ENCODE measurements at places on chromosomes 4 and X.
A peak's percentile ranks its signal among the peaks of the same experiment; 100 is the strongest.

DNA sequence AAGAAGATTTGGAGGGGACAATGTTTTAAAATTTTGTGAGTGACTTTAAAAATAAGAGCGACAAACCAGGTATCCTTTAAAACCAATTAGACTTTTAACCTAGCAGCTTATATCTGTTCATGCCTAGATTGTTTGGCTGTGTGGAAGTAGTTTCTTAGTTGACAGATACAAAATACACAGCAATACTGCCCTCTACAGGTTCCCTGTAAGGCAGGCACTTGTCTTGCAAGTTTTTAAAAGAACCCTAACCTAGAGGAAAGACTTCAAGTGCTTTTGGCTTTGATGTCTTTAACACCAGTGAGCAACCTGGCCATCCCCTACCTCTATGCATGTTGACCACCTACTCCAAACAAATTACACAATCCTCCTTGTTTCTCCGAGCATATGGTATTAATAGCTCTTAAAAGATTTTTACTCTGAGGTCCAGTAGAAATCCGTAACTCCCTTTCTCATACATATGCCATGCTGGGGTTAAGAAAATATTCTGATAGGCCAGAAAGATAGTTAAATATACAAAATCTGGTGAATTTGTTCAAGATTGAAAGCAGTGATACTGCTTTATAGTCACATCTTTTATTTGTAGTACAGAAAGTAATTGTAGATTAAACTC, 273.0 kb downstream of the ARHGAP24 start:
- DNase-seq = no peak

- no peak for DNase-seq
Measured at GRCh38 chrX:128975745-128976144, 547.5 kb downstream of the SMARCA1 start.

DNA sequence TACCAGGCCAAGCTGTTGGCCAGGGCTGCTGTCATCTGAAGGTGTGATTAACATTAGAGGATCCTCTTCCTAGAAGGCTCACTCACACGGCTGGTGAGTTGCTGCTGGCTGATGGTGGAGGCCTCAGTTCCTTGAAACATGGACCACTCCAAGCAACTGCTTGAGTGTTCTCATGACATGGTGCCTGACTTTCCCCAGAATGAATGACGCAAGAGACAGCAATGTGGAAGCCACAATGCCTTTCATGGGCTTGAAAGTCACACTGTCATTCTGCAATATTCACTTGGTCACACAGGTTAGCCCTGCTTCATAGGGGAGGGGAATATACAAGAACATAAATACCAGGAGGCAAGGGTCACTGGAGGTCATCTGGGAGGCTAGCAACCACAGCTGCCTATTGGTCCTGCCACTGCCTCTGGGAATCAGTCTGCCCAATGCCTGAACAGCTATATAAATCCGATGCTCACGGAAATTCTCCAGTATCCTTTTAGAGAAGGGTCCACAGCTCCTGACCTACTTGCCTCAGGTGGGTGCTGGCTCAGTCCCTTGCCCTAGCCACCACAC, 97.1 kb upstream of the MAML3 start:
- DNase-seq = peak; percentile 51

GRCh38 chrX:81120258-81120935, 81.3 kb downstream of the HMGN5 start:
- DNase-seq = no peak

DNA sequence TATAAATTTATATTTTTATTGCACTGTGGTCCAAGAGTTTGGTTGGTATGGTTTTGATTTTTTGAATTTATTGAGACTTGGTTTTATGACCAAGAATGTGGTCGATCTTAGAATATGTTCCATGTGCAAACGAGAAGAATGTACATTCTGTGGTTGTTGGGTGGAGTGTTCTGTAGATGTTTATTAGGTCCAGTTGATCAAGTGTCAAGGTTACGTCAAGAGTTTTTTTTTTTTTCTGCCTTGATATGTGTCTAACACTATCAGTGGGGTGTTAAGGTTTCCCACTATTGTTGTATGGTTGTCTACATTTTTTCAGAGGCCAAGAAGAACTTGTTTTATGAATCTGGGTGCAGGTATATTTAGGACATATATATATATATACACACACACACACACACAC, 10.8 kb downstream of the ETDB start:
- no peak for DNase-seq

- DNase-seq = no peak
Measured at GRCh38 chrX:95762716-95763115, 921.9 kb upstream of the DIAPH2 start.

DNA sequence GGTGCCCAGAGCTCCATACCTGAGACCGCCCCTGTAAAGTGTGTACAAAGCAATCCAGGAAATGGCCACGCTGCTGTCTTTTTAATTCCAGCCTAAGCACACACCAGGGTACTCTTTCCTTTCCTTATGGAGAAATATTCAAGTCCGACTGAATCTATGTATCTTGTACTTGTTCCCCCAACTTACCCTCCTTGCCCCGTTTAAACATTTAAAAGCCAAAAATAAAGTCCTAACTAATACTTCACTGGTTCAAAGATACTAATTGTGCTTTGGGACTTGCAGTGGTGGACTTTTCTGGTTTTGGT, 731 bp upstream of the AMMECR1 start:
- DNase-seq = no peak

DNA sequence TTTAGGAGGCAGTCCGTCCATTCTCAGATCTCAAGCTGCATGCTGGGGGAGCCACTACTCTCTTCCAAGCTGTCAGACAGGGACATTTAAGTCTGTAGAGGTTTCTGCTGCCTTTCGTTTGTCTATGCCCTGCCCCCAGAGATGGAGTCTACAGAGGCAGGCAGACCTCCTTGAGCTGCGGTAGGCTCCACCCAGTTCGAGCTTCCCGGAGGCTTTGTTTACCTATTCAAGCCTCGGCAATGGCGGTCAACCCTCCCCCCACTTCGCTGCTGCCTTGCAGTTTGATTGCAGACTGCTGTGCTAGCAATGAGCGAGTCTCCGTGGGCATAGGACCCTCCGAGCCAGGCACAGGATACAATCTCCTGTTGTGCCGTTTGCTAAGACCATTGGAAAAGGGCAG, 10.7 kb upstream of the ADH5 start:
- DNase-seq = no peak

- no peak for DNase-seq
Measured at GRCh38 chr4:82363896-82364487, 9.8 kb downstream of the HNRNPD start.

- no peak for DNase-seq
Measured at GRCh38 chr4:151468715-151469696, 60.0 kb downstream of the FHIP1A start.

GRCh38 chr4:15912236-15912635, 26.3 kb downstream of the FGFBP1 start:
- DNase-seq = no peak

GRCh38 chr4:21709031-21709430, 239.5 kb downstream of the KCNIP4 start:
- no peak for DNase-seq

DNA sequence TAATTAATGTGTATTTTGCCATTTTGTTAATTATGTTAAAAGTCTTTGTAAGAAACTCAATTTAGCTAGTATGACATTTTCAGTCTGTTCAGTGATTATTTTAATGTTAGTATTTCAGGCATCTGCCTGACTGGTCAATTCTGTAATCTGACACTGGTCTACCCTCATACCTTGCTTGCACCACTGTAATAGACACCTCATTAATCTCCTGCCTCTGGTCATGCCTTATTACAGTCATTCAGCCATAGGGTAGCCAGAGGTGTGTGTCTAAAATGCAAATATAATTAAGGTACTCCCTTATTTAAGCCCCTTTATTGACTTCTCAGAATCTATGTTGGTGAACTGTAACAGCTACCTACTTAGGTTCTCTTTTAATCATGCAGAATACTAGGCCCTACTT, 861.1 kb upstream of the IGFBP7 start:
- no peak for DNase-seq

- DNase-seq = no peak
Measured at GRCh38 chr4:78131403-78131802, 74.3 kb downstream of the FRAS1 start.

DNA sequence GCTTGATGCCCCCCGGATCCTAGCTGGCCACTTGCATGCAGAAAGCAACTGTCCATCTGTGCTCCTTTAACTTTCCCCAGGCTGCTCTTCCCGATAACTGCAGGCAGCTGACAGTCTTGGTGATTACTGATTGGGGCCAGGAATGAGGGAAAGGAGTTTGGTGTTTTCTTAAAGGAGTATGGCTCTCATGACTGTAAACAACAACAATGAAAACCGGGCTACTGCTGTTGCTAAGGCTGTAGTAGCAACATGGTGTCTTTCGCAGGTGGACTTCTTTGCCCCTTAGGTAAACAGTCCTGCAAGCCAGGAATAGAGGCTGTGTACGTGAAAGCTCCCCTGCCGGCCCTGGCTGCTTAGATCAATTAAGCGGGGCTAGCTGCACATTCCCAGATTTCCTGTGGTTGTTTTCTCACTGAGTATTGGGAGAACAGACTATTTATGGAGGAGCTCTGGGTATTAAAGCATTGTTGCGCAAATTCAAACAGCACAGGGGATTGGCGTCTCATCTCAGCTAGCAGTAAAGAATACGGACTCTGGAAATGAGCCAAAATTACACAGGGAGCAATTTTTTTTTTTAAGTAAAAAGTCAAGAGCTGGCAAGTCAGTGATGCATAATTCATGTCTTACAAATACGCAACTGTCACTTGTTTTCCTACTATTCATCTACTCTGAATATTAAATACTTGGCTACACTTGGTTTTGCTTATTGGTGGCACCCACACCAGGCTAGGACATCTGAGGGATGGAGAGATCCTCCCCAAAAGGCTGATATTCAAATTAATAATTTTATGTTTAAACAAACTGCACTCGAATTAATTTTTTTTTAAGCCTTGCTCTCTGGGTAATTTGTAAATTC, 61.6 kb upstream of the NAP1L5 start:
- no peak for DNase-seq

DNA sequence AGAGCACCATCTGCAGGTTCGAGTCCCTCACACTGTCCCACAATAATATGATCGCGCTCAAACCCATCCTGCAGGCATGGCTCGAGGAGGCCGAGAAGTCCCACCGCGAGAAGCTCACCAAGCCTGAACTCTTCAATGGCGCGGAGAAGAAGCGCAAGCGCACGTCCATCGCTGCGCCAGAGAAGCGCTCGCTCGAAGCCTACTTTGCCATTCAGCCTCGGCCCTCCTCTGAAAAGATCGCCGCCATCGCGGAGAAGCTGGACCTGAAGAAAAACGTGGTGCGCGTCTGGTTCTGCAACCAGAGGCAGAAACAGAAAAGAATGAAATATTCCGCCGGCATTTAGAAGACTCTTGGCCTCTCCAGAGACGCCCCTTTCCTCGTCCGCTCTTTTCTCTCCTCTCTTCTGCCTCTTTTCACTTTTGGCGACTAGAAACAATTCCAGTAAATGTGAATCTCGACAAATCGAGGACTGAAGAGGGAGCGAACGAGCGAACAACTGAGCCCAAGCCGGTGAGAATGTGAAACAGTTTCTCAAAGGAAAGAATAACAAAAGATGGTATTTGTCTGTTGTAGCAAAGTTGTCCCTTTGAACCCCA, 1.9 kb downstream of the POU4F2 start:
- DNase-seq = no peak

GRCh38 chr4:148341980-148342800, 100.0 kb downstream of the NR3C2 start:
- DNase-seq = no peak

DNA sequence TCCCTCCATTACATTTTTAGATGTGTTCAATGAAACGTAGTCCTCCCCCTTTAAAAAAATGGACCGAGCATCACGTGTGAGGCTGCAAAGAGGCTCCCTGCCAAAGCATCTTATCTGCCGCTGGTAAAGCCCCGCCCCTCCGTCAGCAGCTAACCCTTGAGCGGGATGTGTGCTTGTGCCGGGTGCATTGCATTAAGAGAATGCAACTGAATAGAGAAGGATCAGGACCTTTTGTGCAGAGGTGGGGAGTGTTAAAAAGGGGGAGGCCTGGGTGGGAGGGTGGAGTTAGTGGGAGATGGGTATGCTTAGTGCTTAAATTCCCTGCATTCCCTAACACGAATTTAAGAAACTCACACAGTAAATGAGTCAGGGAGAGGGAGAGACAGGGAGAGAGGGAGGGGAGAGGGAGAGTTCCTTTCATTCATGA, 66.0 kb downstream of the TBL1X start:
- peak; percentile 65 for DNase-seq

DNA sequence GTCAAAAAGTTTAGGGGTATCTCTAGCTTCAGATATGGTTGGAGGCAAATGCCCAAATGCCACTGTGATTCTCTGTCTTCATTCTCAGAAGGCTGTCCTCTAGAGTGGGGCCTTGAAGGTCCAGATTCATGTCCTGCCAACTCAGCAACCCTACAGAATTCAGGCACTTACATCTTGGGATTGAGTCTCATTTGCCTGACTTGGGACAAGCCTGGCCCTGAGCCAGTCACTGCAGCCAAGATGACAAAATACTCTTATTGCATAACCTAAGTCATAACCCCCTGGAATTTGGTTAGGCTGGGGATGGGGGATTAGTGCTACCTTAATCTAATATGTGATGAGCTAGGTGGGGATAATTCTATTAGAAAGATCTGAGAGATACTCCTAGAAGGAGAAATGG, 100.5 kb downstream of the AREG start:
- no peak for DNase-seq

GRCh38 chrX:13938051-13938828, 91.5 kb downstream of the GEMIN8 start:
- no peak for DNase-seq

- DNase-seq = no peak
Measured at GRCh38 chr4:185524888-185525863, 10.1 kb downstream of the PDLIM3 start.

DNA sequence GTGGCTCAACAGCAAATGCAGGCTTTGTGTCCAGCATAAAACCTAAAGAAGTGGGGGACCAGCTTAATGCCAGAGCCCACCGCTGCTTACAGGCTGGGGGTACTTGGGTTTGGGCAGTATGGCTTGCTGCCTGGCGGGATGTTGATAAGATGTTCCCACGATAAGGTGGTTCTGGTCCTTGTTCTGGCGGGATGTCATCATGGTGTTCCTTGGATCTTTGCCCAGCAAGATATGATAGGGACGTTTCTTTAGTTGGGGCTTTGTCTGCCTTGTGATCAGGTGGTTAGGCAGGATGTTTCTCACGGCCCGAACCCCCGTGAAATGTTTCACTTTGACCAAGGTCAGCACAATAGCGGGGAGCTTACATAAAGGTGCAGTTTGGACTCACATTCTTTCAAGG, 35.3 kb downstream of the PNPLA4 start:
- no peak for DNase-seq

- no peak for DNase-seq
Measured at GRCh38 chr4:185068837-185069236, 50.5 kb downstream of the HELT start.

DNA sequence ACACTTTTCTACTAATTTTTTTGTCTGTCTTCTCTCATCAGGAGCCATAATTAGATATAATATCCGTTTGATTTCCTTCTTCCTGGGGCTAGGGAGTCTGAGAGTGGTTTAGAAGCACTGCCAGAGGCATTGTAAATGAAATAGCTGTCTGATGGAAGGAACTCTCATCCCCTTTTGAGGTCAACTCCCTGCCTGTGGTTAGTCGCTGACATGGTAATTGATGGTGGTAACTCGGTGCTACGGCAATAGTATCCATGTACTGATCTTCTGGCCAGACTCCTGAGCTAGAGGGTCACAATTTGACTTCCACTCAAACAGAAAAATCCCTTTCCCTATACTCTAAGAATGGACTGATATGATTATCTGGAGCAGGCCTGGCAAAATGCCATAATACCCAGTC, 108.1 kb upstream of the TRPC5 start:
- DNase-seq = no peak

GRCh38 chrX:8849458-8849857, 48.3 kb upstream of the FAM9A start:
- DNase-seq = no peak

All from CD4-positive, alpha-beta T cell treated with Interferon gamma for 1 hour (primary cell).